ENCODE measurements at places on chromosomes 11 and 22.

DNA sequence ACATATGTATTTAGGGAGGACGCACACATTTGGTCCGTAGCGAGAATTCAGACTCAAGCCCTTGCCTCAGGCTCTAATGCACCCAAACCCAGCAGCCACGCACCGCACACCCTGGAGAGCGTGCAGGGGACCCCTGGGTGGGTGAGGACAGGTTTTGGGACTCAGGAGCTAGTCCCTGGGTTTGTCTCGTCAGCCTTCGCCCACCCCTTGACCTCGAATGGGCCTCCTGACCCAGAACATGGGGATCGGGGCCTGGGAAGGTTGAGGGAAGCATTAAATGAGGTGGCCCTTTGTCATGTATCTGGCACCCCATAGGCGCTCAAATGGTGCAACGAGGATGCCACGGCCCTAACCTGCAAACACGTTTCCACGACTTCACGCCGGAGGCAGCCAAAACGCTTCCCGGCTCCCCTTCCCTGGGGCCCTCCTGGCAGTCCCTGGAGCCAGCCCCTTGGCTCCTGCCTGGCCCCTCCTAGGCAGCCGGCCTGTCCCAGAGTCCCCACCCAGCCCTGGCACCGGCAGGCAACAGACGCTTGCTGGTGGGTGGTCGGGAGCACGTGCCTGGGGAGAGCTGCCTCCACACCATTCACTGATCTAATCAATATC lies 5.5 kb upstream of the LINC01488 start:
- peak; percentile 42 for DNase-seq

DNA sequence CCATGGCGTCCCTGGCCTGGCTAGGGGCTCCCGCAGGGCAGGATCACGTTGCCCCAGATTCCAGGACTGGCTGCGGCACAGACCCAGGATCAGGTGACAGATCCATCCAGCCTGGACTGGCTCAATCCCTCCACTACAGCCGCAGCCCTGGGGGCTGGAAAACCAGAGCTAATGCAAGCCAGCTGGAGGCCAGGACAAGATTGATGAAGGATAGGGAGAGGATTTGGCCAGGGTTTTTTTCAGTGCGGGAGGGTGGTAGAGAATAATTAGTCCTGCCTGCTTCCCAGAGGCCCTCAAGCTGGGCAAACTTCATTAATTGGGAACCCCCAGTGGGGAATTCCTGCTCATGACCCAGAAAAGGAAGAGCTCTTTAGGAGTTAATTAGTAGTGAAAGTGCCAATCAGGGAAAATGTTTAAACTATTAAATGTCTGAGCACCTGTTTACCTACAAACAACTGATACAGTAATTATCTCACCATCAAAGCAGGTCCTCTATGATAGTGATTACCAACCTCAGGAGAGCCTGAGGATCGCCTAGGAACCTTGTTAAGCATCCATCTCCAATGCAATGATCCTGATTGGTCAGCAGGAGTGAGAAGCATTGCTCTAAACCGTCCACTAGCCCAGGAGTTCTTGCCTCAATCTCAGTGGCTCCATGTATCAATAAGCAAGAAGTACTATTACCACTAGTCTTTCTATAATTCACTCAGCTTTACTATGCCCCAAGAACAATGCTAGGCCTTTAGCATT lies 33.0 kb upstream of the MYOD1 start:
- no peak for DNase-seq

GRCh38 chr22:50262460-50262911 lies 1.0 kb upstream of the MAPK12 start:
- no peak for DNase-seq

DNA sequence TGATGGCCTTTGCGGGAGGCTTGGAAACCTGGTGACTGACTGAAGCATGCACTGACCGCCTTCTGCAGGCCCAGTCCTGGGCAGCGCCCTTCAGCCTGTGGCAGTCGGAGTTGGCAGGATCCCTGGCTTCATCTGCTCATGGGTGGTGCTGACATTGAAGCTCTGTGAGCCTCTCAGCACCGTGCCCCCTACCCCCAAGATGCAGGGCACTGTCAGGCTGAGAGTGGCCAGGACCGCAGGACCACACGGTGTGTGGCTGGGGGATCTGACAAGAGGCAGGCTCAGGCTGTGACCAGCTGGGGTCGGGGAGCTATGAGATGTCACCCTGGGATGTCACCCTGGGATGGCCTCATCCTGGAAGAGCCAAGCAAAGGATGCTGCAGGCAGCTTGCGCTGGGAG lies 32.7 kb downstream of the TBC1D22A start:
- DNase-seq: no peak

DNA sequence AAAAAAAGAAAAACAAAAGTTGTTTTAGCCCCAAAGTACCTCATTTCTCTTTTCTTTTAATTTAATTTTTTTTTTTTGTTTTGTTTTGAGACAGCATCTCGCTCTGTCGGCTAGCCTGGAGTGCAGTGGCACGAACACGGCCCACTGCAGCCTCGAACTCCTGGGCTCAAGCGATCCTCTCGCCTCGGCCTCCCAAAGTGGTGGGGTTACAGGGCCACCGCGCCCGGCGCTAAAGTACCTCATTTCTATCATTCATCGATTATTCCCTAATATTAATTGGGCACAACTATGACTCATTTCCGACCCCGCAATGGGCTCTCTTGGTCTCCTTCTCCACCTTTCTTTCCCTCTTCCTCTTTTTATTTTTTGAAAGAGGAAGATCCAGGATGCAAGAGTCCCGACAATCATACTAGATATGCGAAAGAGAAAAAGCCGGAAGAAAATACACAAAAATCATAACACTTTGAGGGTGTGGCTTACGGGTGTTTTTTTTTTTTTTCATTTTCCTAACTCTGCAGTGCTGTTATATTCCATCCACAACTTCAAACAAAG lies 475 bp upstream of the AIP start:
- DNase-seq: no peak

GRCh38 chr11:57775491-57775890 lies 13.9 kb downstream of the CTNND1 start:
- no peak for DNase-seq

DNA sequence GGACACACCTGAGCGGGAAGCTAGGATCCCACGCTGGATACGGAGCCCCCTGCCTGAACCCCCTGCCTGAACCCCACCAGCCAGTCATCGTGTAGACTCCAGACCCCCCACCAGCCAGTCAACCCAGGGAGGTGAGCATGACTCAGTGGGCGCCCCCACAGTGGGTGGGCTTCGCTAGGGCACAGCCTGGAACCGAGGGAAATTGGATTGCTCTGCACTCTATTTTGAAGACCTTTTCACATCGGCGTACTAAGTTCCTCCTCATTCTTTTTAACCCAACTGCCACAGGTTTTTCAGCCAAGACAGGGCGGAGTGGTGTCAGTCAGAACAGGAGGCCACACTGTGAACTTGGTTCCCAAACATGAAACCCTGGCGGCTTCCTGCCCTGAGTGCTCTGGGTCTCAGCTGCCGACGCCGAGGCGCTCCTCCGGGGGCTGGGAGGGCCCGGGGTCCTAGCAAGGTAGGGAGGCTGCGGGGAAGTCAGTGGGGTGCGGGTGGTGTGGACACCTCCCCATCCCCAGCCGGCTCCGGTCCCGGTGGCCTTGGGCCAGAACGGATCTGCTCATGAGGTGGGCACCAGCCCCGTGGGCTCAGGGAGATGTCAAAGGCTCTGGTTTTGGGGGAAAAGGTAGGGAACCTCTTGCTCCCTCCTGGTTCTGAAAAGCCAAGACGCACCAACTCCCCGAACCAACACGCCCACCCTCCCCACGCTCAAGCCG lies 57.0 kb downstream of the BRD1 start:
- no peak for DNase-seq

DNA sequence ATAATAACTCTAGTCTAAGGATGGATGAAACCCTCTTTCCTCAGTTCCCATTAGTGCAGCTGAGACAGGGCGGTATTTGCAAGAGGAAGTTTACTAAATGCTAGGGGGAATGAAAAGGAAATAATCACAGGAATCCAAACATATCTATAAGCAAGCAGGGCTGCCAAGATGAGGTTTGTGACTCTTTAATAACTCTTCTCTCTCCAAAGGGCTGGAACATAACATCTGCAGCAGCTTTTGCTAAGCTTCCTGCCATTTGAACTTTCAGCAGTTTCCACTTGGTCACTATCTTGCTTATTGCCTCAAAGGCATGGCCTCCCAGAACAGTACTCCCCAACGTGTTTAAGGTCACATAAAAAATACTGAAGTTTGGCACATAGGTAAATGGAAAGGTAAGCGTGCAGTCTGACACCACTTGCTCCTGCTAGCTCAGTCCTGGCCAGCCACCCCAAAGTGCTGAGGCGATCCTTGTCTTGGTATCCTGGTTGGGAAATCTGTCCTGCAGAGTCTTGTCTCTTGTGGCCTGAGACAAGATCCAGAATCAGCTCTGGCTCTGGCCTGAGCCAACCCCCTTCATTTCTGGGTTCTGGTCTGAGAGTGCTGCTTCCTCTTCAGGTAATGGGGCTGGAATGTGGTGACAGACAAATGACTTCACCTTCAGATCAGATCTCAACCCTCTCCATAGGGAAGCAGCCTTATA lies 81.8 kb downstream of the KCNC1 start:
- no peak for DNase-seq

DNA sequence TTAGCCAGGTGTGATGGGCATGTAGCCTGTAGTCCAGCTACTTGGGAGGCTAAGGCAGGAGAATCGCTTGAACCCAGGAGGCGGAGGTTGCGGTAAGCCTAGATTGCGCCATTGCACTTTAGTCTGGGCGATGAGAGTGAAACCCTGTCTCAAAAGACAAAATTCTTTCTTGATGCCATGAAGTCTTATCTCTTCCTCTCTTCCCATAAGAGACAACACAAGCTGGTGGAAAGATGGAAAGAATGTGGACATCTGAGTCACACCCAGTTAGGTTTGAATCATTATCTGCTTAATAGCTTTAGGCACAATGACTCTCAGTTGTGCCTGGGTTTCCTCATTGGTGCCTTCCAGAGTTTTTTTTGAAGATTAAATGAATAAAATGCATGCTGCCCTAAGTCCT lies 35.3 kb downstream of the KREMEN1 start:
- no peak for DNase-seq

- no peak for DNase-seq
Measured at GRCh38 chr11:62545437-62546243, 966 bp downstream of the AHNAK start.

DNA sequence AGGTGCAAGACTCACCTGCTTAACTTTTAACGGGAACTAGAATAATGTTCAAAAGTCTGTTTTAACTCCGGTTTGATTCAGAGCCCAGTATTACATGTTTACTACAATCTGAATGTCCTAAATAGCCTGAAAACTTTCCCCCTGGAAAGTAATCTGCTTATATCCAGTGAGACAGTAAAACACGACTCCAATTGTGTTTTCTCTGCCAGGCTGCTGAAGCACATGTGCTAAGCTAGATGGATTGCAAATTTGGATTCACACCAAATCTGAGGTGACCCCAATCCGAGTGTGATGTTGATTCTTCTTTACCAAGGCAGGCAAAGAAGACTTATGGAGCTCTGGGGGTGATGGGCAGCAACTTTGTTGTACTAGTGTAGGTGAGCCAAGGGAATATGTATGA lies 158.7 kb upstream of the PDGFD start:
- DNase-seq: no peak

DNA sequence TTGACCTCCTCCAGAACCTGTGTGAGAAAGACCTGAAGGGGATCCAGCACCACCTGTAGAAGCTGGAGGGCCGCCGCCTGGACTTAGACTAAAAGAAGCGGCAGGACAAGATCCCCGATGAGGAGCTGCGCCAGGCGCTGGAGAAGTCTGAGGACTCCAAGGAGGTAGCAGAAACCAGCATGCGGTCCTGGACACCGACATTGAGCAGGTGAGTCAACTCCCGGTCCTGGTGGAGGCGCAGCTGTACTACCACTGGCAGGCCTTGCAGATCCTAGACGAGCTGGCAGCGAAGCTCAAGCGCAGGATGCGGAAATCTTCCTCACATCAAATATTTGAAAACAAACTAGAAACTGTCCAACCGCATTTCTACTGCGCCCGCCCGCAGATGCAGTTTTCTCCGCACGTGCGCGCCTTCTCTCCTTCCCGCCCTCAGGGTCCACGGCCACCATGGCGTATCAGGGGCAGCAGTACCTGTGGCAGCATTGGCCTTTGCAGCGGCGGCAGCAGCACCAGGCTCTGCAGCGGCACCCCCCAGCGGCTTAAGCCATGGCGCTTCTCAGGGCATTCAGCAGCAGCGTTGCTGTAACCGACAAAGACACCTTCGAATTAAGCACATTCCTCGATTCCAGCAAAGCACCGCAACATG lies 10.2 kb downstream of the CLDN25 start:
- DNase-seq: no peak

- no peak for DNase-seq
Measured at GRCh38 chr11:614021-614622, 1.6 kb downstream of the IRF7 start.

DNA sequence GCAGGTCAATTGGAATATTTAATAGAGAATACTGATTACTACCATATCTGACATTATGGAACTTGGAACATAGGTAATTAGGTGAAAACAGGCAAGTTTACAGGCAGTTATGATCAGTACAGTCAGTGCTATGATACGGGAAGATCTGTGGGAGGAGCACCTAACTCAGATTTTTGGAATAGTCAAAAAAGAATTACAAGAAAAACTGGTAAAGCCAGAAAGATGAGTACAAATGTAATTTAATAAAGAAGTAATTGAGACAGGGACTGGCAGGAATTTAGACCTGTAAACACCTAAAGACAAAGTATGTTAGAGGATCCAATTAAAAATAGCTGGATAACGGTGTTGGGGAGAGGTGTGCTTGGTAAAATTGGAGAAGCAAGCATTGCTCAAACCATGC lies 206.5 kb upstream of the ANO5 start:
- no peak for DNase-seq

- DNase-seq: no peak
Measured at GRCh38 chr22:40407831-40408717, 37.7 kb downstream of the SGSM3 start.

DNA sequence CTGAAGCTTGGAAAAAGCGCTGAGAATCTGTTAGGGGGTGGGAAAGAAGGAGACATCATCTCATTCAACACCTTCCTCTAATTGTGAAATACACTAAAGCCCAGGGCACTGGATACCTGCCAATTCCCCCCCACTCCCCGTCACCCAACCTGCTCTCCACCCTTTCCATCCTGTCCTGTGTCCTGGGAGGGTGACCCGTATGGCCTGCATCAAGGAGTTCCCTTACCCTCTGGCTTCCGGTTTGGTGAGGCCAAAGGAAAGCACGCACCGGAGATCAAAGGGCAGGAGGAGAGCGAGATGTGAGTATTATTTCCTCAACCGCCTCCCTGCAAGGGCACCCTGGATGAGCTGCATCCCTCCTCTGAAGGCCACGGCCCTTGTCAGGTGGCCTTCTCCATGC lies 65.0 kb upstream of the PTPRJ start:
- DNase-seq: no peak
